Urinary bladder (tissue), 4 donors: ENCODE measurements at places on chromosomes 3 and 15. TPM values are rescaled to one million over a fixed set of nuclear protein-coding genes. Genes with fewer than 3 reads are reported as not detected.
A peak's percentile ranks its signal among the peaks of the same experiment; 100 is the strongest.

SERINC4 gene
- total RNA-seq, result not detected

GOLGA8R gene
- 5.3 TPM for total RNA-seq

- no peak for DNase-seq
Measured at GRCh38 chr3:119219069-119219468, 21.6 kb downstream of the B4GALT4 start.

GRCh38 chr3:187913617-187914033 lies 168.4 kb upstream of the BCL6 start:
- peak; percentile 21 for DNase-seq

DNA sequence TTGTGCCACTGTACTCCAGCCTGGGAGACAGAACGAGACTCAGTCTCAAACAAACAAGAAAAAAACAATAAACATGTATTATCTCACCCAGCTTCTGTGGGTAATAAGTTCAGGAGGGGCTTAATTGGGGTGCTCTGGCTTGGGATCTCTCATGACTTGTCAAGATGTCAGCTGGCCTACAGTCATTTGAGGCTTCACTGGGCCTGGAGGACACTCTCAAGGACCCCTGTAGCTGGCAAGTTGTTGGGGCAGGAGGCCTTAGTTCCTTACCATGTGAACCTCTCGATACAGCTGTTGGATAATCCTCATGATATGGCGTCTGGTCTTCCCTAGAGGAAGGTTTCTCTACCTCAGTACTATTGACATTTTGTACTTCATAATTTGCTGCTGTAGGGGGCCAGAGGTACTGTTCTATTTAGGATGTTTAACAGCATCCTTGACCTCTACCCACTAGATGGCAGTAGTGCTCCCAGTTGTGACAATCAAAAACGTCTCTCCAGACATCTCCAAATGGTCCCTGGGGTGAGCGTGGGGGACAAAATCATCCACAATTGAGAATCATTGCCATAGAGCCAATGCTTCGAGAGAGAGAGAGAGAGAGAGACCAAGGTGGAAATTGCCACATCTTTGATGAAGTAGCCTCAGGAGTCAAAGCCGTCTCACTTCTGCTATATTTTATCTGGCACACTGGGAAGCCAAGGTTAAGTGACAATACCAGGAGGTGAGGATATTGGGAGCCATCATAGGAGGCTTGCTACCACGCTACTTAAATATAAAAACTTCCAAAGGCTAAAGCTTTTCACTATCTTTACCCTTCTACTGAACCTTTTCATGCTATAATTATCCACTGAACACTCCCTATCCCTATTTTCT lies 23.9 kb upstream of the SLTM start:
- DNase-seq, result no peak

GRCh38 chr3:122564155-122564912 lies at the start of the genes DTX3L and PARP9:
Gene DTX3L, plus strand, starts transcription at chr3:122564338. Its CDS starts 89 bp downstream, at chr3:122564427.
Gene PARP9, minus strand, starts transcription at chr3:122564300. Its CDS starts 4,680 bp downstream, at chr3:122559620.
- DNase-seq, result peak; percentile 36

DNA sequence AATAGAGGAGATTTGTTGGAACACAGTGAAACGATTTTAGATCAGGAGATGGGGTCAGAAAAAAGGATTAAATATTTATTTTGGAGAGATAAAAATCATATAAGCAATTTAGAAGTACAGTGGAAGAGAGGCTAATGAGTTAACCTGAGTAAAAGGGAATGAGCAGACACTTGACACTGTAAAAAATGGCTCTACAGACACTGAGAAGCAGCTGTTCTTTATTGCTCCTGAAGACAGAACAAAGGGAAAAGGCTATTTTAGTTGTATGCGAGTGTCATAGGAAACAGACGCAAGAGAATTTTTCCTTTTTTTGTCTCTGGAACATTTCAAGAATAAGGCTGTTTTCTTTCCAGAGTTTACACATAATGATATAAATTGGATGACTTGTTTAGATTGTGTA lies 34.3 kb downstream of the ASTE1 start:
- no peak for DNase-seq

DNA sequence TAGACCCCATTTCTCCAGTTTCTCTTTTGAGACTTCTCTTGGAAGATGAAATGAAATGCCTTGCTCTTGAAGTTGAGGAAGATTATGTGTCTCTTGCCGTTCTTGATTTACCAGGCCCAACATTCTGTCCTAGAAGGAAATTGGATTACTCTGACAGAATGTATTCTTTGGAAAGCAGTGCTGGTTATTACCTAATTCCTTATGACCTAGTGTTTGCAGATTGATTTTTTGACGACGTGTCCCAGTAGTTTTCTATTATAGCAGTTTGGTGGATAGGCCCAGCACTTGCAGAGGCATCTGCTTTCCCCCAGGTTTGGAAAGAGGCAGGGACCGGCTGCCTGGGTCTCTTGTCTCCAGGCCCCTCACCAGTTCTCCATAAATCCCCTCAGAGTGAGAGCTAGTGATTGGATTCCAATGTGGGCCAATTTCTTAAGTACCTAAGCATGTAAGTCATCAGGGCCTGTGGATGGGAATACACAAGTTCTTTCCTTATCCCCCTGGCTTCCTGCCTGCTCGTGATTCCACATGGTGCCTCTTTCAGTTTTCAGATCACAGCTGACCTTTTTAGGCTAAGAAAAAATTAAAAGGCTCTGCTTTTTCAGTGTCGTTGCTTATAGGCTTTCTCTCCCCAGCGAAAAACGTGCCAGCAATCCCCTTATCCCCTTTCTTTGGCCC lies 50.2 kb downstream of the EPHB3 start:
- DNase-seq, result no peak

TLNRD1 gene
- total RNA-seq, result 3.8 TPM

GRCh38 chr3:151124476-151124875 lies 39.0 kb downstream of the MED12L start:
- no peak for DNase-seq

P2RY13 gene
- 2.3 TPM for total RNA-seq

IL5RA gene
- total RNA-seq, result 0.69 TPM

CCDC39 gene
- not detected for total RNA-seq

LZTFL1 gene
- total RNA-seq, result 39.1 TPM

DNA sequence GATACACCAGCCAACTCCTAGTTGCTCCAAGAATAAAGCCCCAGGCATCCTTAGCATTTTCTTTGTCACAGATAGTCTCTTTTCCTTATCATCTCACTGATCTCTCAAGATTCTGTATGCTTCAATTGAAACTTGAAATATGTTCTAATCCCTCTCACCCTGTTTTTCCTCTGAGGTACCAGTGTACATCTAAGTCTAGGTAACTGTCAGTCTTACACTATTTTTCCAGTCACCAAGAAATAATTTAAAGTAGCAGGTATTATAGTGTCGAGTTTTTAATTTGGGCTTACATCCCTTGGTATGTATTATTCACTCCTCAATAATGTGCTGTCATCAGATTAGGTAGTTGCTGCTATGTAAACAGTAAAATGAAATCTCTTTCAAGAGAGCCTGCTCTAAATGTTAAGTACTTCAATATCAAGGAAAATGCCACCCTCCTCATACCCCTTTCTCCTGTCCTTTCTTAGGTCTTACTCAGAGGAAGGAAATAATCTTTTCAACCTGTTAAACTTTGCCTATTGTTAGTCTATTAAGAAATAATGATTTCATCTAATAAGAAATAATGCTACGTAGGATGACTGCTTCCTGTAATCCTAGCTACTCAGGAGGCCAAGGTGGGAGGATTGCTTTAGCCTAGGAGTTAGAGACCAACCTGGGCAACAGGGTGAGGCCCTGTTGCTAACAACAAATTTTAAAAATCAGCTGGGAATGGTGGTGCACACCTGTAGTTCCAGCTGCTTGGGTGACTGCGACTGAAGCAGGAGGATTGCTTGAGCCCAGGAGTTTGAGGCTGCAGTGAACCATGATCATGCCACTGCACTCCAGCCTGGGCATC lies 39.8 kb downstream of the TSC22D2 start:
- no peak for DNase-seq

DNA sequence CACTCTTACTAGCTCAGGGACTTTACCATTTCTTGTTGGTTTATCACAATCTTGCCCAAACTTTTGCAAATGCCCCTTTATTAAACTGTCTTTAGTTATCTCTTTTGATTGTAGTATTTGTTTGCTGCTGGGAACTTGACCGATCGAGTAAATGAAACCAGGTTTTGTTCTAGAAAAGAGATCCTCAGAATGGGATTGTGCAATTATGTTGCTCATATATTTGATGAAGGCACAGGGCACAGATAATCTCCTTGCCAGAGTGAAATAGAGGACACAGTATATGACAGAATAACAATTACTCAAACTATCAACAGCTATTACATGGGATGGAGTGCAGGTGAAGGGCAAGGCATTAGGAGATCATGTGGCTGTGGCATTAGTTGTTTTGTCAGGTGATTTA lies 216.6 kb upstream of the RASGRP1 start:
- no peak for DNase-seq

DNA sequence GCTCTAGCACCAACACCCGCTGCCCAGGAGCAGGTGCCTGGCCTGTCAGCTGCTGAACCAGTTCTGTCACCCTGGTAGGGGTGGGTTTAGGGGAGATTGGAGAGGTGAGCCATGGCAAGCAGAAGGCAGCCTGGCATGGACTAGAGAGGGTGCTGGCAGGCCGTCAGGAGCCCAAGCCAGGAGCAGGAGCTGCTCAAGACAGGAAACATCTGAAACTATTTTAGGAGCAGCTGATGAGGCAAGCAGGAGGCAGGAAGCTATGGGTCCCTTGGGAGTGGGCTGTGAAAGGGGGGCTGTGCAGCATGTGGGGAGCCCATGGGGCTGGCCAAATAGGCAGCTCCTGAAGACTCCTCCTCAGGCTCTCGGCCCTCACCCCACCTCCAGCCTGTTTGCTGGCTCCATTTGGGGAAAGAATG lies 2.3 kb downstream of the INKA1 start:
- DNase-seq, result peak; percentile 59

DNA sequence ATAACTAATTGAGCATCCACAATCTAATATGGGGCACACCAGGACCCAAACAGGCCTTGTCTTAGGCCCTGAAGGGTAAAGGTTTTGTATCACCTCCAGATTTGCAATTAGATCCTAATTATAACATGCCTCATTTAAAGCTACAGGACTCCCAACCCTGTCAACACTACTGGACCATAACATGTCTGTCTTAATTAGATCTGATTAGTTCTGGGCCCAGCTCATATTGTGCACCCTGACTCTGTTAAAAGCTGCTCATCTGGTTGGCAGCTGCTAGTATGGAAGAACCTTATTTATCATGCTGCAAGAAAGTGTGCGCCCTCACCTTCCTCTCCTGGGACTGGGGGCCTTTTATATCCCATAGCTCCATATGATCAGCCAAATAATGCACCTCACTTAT lies 457.8 kb downstream of the ROBO1 start:
- no peak for DNase-seq

- no peak for DNase-seq
Measured at GRCh38 chr15:67163180-67163579, 91.3 kb downstream of the AAGAB start.

DNA sequence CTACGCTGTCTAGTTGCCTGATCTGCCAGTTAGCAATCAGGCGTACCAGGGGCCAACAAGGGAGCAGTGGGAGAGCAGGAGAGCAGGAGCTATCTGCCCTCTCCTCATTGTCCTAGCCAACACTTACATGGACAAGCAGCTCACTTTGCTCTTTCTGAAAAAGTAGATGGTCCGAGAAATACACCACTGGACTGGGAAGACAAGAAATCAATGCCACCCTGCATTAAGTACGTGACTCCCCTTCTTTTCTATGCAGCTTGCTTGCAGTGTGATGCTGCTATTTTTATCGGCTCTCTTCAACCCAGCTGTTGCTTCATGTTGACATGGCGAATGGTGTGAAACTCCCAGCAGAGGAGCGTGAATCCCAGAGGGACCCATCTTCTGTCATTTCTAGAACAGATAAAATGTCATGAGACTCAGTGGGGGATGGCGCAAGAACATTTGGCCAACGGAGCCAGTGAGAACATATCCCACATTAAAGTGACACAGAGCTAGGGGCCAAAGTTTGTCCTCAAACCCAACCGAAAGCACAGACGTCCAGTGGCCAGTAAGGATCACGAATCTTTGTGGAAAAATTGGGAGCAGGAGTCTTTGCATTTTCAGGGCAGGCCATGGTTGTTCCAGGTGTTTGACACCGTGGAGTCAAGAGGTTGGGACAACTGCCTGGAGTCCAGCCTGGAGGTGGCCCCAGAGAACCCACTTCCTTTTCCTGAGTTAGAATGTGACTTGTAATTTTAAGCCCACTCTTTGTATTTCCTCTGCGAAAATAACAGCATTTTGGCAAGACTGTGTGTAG lies 53.7 kb upstream of the MEF2A start:
- no peak for DNase-seq

GRCh38 chr3:56408761-56409196 lies 59.5 kb downstream of the ERC2 start:
- DNase-seq, result no peak

- no peak for DNase-seq
Measured at GRCh38 chr3:73789825-73790444, 165.2 kb upstream of the PDZRN3 start.

DNA sequence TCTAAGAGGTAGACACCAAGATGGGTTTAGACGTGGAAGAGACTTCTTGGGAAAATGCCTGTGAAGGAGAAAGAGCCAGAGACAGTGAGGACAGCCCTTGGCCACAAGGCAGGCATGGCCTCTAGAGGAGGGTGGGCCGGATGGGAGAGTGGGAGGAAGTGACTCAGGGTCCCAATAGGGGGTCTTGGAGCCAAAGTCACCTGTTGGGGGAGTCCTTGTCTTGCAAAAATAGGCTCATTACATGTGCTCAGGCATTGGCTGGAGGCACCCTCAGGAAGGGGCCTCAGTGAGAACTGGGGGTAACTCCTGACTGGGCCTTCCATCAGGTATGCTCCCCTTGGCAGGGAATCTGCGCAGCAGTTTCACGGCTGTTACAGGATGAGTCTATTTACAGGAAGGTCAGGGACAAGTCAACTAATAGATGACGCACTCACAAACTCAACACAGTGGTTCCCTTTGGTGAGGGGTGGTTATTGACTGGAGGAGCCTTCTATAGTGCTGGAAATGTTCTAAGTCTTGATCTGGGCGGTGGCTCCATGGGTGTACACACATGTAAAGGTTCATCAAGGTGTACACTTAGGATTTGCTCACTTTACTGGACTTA lies 259.6 kb downstream of the XXYLT1 start:
- no peak for DNase-seq

SLC24A5 gene
- total RNA-seq, result 0.26 TPM

DNA sequence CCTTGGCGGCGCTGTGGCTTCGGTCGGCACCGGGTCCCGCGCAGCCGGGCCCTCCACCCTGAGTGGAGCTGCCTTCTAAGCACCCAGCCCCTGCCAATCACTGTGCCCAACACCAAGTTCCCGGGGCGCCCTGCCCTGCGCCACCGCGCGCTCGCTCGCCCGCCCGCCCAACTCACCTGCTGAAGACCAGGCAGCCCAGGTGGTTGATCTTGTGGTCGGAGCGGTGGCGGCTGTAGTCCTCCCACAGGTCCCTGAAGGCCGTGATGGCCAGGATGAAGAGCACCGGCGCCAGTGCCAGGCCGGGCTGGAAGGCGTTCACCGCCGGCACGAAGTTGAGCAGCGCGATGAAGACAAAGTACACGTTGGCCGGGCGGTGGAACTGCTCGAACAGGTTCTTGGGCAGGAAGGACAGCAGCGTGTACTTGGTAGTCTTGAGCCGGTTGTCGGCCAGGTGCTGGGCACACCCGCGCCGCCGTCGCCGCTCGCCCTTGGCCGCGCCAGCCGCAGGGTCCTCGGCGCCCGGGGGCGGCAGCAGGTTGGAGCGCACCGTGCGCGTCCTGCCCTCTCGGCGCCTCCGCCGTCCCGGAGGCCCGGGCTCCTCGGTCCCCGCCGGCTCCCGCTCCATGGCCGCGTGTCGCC lies 536 bp downstream of the ATP10A start:
- no peak for DNase-seq
